ENCODE measurements at places on chromosomes 5 and 9.

DNA sequence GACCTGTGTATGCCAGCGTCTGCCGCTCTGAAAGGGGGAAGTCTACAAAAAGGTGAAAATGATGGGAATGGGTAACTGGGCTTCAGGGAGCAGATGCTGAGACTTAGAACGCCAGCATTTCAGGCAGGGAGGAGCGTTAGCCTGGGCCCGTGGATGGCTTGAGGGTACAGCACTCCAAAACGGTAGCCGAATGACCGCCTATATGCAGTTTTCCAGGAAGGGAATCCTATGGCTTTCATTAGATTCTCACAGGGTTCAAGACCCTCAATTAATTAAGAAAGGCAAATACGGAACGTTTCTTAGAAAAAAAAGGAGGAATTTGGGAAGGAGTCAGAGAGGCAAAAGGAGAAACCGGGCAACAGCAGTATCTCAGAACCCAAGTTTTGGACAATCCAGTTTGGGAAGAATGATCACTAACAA, 639 bp downstream of the AMACR start:
- DNase-seq: peak; percentile 17

DNA sequence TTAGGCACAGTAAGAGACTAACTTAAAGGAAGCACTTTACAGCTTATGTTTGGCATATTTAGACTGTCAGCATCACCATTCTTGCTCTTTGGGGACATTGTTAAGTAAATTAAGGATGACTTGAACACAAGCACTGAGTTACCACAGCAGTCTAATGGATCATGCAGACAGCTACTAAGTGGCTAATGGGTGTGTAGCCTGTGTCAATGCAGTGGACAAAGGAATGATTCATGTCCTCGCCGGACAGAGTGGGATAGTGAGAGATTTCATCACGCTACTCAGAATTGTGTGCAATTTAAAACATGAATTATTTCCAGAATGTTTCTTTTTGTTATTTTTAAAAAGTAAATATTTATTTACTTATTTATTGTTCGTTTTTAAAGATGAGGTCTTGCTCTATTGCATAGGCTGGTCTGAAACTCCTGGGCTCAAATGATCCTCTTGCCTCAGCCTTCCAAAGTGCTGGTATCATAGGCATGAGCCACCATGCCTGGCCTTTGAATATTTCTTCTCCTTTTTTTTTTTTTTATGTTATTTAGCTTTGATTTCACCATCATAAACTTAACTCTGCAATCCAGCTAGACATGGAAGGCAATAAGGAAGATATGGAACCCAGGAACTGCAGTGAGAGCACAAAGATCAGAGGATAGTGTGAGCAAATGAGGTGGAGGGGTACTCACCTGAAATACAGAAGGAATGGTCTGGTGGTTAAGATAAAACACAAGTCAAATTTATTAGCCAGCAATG, 53.0 kb upstream of the KLF4 start:
- DNase-seq: no peak

DNA sequence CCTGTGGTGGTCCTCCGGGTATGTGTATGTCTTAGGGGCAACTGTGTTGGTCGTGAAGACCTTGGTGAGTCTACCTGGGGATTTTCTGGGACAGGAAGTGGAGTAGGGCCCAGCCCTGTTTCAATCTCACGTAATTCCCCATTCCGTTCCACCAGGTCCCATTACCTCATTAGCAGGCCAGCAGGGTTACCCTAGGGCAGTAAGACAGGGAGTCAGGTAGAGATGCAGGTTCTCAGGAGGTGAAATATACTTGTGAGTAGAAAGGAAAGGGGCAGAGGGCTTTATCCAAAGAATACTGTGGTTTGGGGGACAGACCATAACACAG, 56.5 kb downstream of the MACROH2A1 start:
- peak; percentile 37 for DNase-seq

DNA sequence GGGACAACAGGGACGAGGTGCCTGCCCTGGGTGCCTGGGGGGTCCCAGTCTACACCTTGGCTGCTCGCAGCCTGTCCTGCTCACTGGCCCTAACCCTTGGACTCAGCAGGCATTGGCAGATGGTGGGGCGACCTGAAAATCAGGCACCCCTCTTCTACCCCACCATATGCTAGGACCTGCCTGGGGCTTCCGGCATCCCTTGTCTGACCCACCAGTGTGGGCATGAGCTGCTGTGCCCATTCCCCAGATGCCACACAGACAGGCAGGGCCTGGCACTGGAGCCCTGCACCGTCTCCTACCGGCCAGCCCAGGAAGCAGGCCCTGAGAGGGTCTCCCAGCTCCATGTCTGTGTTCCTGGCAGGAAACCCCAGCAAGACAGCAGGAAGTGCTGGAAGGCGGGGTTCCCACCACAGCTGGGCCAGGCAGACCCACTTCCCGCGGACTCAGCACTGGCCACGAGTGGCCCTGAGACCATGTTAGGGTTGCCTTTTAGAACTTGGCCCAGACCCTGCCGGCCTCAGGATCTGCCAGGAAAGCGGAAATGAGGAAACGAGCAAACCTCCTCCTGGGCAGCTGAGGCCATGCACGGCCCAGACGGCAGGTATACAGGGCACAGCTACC, 3.1 kb downstream of the NINJ1 start:
- no peak for DNase-seq

- DNase-seq: peak; percentile 25
Measured at GRCh38 chr9:3948826-3949556, 350.9 kb downstream of the GLIS3 start.

DNA sequence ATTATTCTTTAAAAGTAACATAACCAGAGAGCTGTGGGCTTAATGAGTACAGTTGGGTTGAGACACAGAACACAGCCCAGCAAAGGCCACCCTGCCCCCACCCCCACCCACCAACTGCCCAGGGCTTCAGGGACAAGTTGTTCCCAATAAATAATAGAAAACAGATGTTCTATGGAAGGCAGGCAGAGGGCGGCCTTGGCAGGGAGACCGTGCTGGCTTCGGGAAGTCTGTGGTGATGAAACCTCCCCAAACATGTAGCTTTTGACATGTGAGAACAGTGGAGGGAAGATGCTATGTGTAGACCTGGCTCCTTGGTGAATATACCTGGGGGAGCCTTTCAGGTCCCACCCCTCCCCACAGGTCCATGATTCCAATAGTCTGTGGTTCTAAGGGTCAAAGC, 10.0 kb downstream of the TRAF1 start:
- DNase-seq: no peak

DNA sequence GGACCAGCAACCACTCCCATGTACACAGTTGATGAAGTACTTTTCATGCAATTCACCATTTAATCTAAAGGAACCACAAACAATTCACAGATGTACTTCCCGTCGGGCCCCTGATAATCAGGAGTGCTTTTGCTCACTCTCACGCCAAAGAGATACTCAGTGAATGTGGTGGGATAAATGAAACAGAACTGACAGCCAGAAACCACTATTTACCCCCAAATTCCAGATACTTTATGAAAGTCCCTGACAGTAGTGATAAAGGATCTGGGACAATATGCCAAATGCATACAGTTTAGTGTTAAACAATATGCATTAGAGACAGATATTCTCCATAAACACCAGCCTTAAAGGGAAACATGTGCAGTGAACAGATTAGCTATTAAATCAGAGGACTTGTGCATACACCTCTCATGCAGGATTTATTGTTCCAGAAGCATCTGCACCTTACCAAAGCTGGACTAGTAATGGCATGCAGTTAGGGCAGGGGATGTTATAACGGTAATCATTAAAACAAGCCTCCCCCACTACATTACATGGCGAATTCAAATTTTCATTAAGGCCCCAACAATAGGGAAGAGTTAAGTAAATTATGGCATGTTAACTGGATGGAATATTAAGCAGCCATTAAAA, 74.0 kb upstream of the SLC25A51 start:
- no peak for DNase-seq

GRCh38 chr9:121050128-121050988, at the start of gene C5:
Gene C5, minus strand, starts transcription at chr9:121050275. Its CDS starts 29 bp downstream, at chr9:121050246.
- DNase-seq: peak; percentile 15

DNA sequence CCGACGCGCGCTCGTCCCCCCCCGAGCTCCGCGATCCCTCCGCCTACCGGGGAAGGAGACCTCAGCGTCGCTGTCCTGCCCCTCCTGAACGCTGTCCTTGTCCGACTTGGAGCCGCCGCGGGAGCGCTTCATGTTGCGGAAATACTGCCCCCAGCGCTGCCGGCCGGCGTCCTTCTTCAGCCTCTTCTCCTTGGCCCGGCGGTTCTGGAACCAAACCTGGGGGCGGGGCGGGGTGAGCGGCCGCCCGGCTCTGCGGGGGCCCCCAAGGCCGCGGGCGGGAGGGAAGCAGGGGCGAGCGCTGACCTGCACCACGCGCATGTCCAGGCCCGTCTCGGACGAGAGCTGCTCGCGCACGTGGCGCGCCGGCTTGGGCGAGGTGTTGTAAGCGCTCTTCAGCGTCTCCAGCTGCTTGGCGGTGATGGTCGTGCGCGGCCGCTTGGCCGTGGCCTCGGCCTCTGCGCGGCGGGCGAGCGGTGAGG, 6.3 kb downstream of the LHX3 start:
- DNase-seq: peak; percentile 9

GRCh38 chr9:4814913-4815312, 22.2 kb downstream of the RCL1 start:
- DNase-seq: no peak

- DNase-seq: peak; percentile 80
Measured at GRCh38 chr5:154308443-154309370, 118.2 kb downstream of the GALNT10 start.

- DNase-seq: no peak
Measured at GRCh38 chr9:98886691-98887229, 56.9 kb upstream of the COL15A1 start.

- DNase-seq: no peak
Measured at GRCh38 chr9:75671354-75671753, 219.1 kb upstream of the PCSK5 start.

GRCh38 chr9:99000476-99001395, 57.0 kb downstream of the COL15A1 start:
- DNase-seq: peak; percentile 69

GRCh38 chr5:14557791-14558415, 23.7 kb upstream of the OTULINL start:
- no peak for DNase-seq

- DNase-seq: peak; percentile 93
Measured at GRCh38 chr5:17157916-17158529, 59.4 kb upstream of the BASP1 start.

- no peak for DNase-seq
Measured at GRCh38 chr5:154278186-154278585, 87.7 kb downstream of the GALNT10 start.

- no peak for DNase-seq
Measured at GRCh38 chr9:117733465-117733864, 29.3 kb downstream of the TLR4 start.

Measured in kidney tubule cell (primary cell).